ENCODE measurements at places on chromosomes 2 and 18.

DNA sequence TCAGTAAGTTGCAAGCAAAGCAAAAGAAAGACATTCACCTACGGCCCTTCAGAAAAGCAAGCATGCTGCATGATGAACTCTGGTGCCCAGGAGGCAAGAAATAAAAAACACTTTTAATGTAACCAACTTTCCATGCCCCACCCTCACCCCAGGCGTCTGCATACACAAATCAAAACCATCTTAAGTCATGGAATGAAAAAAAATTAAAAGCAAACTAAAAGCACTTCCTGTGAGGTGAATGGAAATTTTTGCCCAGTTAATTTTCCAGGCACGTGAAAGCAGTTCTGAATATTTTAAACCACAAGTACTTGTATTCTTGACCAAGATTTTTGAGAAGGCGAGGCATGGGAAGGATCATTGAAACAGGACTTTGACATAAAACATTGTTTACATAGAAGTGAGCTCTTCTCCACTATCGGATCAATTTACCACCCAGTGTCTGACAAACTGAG, 2.5 kb upstream of the ICOS start:
- DNase-seq, result no peak

- peak; percentile 59 for DNase-seq
Observed at GRCh38 chr2:238238766-238239542, 884 bp downstream of the HES6 start.

DNA sequence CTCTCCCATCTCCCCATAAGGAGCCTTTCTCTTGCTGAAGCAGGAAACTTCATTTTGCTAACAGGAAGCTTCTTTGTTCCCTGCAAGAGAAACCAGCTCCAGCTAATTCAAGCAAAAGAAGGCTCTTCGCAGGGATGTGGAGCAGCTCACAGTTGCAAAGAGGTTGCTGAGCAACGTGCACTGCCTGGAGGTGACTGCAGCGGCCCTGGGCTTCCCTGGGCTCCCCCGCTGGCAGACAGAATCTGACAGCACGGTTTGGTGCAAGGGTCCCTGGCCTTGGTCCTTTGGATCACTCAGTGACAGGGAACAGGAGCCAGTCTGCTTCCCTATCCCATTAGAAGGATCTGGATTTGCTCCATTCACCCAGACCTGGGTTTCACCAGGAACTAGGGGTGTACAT, 25.8 kb downstream of the GPR55 start:
- DNase-seq, result no peak

- no peak for DNase-seq
Observed at GRCh38 chr2:25405611-25406295, 64.0 kb upstream of the DNMT3A start.

DNA sequence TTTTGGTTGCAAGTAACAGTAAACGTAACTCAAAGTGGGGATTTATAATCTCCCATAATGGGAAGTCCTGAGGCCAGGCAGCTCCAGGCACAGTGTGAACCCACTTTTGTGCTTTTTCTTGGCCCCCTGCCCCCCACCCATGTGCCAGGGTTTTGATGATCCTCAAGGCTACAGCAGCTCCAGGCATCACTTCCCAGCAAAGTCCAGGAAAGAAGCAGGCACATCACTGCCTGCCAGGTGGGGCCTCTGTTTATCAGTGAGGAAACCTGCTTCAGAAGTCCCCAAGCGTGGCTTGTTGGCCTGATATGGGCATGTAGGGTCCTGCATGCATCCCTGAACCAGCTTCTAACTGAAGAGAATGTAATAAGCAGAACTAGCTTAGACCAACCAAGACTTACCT, 299.2 kb upstream of the SKOR2 start:
- DNase-seq, result no peak

GRCh38 chr18:3425446-3425845, 24.5 kb upstream of the TGIF1 start:
- no peak for DNase-seq

GRCh38 chr2:133232556-133232955, 335.7 kb downstream of the NCKAP5 start:
- DNase-seq, result no peak

- no peak for DNase-seq
Observed at GRCh38 chr2:40298026-40298425, 153.9 kb downstream of the SLC8A1 start.

DNA sequence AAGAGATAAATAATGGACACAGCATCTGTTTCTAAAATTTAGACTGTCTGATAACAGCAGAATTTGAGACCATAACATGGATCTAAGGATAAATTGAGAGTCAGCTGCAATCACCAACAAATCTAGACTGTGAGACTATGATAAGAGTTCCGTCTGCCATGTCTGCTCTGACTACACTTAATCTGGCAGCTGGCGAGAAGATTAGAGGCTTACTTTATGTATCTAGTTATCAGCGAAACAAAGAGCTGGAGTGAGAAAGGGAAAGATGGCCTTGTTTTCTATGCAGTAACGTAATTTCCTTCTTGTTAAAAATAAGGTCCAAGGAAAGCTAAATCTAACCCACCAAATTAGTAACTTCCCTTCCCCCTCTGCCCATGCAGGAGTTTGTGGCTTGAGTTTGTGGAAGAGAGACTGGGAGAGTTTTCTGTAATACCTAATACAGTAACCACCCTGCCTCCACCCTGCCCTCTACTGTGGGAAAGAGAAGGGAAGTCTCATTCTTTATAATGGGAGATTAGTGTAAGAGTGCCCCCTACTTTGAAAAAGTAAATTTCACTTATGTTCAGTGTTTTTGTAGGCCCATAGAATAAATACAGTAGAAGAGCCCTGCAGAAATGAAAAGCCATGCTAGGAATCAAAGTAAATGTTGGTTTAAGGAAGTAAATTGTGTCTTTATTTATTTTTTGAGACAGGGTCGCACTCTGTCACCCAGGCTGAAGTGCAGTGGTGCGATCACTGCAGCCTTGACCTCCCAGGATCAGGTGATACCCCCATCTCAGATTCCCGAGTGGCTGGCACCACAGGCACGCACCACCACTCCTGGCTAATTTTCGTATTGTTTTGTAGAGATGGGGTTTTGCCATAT, 27.5 kb downstream of the EML4 start:
- DNase-seq, result peak; percentile 90

DNA sequence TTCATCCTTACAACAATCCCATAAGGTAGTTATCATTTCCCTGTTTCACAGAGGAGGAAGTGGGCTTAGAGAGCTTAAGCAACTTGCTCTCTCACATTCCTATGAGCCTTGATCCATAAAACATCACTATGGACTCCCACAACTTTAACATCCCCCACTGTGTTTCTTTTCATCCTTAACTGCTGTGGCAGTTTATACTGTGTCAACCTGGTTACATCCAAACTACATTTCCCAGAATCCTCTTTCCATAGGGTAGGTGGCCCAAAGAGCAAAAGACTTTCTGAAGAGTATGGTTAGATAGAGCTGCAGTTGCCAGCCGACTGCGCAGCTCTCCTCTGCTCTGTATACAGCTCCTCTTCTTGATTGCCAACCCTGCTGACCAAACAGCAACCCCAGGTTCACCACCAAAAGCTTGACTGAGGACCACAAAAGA, 22.5 kb downstream of the MAP3K2 start:
- no peak for DNase-seq

- no peak for DNase-seq
Observed at GRCh38 chr2:168717790-168718502, 84.5 kb upstream of the NOSTRIN start.

DNA sequence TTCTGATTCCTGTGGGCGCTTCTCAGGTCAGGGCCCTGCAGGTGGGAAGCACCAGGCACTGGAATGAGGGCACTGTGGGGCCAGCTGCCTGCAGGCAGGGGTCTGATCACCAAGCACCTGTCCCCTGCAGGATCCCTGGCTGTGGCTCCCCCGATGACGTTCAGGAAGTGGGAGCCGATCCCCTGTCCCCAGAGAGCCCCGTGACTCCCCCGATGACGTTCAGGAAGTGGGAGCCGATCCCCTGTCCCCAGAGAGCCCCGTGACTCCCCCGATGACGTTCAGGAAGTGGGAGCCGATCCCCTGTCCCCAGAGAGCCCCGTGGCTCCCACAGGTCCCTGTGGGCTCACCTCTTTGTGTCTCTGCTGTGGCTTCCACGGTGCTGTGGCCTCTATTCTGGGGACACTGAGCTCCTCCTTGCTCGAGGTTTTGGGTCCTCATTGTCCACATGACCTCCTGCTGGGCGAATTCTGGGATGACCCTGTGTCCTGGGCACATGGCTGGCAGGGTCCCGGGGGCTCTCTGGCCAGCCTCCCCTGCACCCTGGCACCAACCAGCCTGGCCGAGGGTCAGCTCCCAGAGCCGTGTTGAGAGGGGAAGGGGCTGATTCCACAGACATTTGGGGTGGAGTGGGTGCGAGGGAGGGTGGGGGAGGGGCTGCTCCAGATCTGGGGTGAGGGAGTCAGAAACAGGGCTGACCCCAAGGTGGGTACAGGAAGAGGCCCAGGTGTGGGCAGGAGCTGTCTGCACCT, 4.8 kb downstream of the NEU4 start:
- no peak for DNase-seq

DNA sequence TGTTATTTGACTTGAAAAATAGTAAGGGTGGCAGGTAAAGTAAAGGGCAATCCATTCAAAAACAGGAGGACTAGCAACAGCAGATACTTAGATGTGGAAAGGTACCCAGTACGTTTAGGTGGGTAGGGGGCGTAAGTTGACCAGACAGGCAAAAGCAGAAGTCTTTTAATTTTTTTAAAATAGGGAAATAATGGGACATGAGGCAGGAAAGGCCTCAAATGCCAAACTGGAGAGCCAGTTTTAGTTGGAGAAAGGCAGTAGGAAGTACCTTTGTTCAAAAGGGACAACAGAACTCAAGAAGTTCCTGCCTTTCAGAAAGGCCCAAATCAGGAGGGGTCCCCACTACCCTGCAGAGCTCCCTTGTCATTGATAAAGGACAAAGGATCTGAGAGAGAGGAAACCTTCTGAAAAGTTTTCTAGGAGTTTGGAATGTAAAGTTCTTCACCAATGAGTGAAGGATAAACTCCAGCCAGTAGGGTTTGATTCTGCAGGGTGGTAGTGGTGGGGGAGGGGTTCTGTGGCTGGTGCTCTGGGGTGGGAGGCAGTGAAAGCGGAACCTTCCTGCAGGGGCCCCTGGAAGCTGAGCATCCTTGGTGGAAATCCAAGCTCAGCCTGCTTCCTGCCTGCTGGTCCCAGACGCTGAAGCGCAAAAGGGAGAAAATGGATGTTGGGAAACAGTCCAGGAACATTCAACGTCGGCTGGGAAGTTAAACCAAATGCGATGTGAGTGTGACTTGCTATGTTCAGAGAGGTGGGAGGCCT, 40.1 kb downstream of the TMEM17 start:
- DNase-seq, result no peak

DNA sequence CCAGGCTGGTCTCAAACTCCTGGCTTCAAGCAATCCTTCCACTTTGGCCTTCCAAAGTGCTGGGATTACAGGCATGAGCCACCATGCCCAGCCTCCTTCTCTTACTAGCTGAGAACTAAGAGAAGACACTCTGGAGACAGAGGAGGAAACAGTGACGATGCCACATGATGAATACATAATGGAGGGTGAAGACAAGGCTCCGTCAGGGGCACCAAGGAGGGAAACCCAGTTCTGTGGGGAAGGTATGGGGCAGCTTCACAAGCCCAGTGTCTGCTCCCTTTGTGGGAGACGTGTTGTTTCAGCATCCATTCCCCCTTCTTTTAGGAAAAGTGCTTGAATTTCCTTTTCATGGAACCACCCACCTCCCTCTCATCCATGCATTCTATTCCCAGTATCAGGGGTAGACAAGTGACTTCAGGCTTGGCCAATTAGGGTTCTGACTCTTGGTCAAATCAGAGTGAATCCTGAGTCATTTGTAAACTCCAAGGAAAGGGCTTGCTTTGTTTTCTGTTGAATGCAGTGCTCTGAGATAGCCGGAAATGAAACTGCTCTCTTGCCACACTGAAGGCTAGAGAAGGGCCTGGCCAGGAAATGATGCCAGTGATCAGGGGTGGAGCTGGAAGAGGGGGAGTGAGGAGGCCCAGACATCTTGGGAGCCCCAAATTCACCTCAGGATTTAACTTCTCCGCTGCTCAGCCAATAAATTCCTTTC, 23.7 kb downstream of the TMEM127 start:
- no peak for DNase-seq

DNA sequence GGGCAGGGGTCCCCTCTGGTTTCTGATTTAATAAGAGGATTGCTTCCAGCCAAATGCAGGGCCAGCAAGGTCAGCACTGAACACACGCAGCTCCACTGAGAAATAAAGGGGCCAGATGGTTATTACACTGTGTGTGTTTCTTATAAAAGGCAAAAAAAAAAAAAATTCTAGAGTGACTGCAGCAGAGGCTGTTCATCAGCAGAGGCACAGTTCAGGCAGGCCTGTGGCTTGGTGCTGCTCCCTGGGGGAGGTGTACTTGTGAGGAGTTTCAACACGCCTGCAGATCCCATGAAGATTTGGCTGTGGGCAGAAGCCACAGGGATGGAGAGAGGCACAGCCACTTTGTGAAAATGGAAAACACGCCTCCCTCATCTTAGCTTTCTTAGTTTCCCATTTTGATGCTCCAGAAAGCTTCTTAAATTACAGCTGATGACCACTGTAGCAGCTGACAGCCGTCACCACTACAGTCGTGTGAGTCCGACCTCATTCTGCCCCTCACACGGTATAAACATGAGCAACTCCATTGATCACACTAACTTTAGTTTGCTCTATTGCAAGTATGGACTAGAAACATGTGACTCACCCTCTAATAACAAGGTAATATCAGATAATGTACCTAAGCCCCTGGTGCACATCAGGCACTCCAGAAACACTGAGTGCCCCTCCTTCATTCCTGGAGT, 726.5 kb upstream of the RAB6C start:
- no peak for DNase-seq

DNA sequence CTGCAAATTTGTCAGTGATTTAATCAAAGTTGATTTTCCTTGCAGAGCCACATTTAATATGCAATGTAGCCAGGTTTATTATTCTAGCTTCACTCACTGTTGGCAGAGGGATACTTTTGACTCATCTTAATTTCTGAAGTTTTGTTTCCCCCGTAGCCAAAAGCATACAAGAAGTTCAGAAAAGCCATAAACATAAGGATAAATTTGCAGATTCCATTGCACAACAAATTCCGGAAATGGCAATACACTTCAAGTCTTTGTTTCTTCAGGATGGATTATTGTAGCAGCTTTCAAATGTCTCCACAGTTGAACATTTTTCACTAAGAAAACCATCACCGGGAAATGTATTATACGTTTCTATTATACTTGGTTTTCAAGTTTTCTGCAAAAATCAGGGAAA, 88.0 kb upstream of the ZCCHC2 start:
- DNase-seq, result no peak

- no peak for DNase-seq
Observed at GRCh38 chr18:46478796-46479195, 178.2 kb downstream of the LOXHD1 start.
